Kidney (tissue), 22 donors: ENCODE measurements at places on chromosomes 1 and 21.
A peak's percentile ranks its signal among the peaks of the same experiment; 100 is the strongest.

- no peaks in the 10 kb centered on the region for H3K27me3 ChIP-seq
- H3K27ac ChIP-seq, result no peak overlapping the region
- H3K4me3 ChIP-seq, result no peak overlapping the region
- no peak for DNase-seq
- no peaks in the 10 kb centered on the region for H3K36me3 ChIP-seq
Measured at GRCh38 chr1:16410803-16411202, 26.4 kb downstream of the SPATA21 start.

DNA sequence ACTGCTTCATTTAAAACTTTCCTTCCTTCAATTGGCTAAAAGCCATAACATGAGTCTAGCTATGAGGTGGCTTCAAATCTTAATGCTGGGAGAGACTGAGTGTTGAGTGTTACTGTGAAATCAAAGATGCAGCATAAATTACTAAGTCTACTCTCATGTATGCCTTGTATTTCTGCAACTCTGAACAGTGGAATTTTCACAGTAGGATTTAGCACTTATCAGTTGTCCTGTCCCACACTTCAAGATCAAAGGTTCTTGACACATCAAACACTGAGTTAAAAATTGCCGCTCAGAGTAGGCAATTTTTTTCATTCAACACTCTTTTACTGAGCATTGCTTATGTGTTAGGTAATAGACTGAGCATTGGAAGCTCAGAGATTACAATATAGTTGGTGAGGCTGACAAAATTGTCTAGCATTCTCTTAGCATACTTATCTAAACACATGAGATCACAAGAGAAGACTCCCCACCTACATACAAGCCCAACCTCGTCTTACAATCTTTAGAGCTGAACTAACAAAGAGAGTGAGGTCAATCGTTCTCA lies 56.4 kb upstream of the ADORA3 start:
- DNase-seq, result no peak
- no peaks in the 10 kb centered on the region for H3K27me3 ChIP-seq
- no peak overlapping the region for H3K27ac ChIP-seq
- H3K4me1 ChIP-seq, result no peaks in the 10 kb centered on the region
- H3K4me3 ChIP-seq, result no peak overlapping the region
- no peaks in the 10 kb centered on the region for H3K36me3 ChIP-seq

DNA sequence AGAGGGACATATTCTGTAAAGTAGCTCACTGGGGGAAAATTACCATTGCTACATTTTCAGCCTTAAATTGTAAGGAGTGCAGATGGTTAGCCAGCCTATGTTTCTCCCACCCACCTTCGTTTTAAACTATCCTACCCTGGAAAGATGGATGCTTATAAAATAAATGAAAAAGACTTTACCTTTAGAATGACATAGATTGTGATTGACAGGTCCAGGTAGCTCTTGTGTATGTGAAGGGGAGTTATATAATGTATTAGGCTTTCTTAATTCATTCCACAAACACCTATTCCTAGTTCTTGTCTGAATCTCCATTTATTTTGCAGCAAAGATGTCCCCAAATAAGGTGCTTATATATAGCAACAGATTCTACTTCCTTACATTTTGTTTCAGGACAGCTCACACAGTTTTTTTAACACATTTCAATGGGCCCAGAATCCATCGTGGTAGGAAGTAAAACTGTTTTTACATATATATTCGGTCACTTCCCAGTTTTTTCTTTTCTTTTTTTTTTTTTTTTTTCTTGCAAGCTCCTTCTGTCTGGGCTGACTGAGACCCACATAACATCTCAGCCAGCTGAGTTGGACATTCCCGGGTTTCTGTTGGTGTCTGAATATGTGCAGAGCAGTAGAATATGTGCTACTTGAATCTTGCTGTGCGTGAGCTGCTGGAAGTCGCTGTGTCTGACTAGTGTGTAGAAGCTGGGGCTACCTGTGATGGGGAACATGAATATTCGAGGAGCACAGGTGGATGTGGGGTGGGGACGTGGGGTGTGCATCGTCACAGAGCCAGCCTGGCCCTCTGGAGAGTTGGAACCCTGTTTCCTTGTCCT lies 27.8 kb downstream of the UCK2 start:
- H3K36me3 ChIP-seq, result no peaks in the 10 kb centered on the region
- H3K27me3 ChIP-seq, result no peaks in the 10 kb centered on the region
- H3K4me1 ChIP-seq, result peaks cover 13% of the 10 kb centered on the region

GRCh38 chr1:108075055-108075454 lies 110.1 kb upstream of the VAV3 start:
- no peak overlapping the region for H3K4me3 ChIP-seq
- no peaks in the 10 kb centered on the region for H3K36me3 ChIP-seq
- no peak overlapping the region for H3K27ac ChIP-seq
- DNase-seq, result no peak

- no peaks in the 10 kb centered on the region for H3K4me1 ChIP-seq
- DNase-seq, result peak; percentile 84
- H3K27me3 ChIP-seq, result no peaks in the 10 kb centered on the region
- peak within 1 kb of the TSS; percentile 92 for H3K27ac ChIP-seq
- H3K4me3 ChIP-seq, result peak within 1 kb of the TSS; percentile 90
Measured at GRCh38 chr21:33229784-33230544, at the start of gene IFNAR2. TSS of gene IFNAR2 (plus strand) at chr21:33229938. CDS start at chr21:33241923, 11,985 bp downstream.

- H3K27ac ChIP-seq, result no peak overlapping the region
- no peaks in the 10 kb centered on the region for H3K27me3 ChIP-seq
- no peak overlapping the region for H3K4me3 ChIP-seq
- H3K36me3 ChIP-seq, result peaks cover 12% of the 10 kb centered on the region
Measured at GRCh38 chr1:25462732-25463131, 32.0 kb downstream of the MACO1 start.

DNA sequence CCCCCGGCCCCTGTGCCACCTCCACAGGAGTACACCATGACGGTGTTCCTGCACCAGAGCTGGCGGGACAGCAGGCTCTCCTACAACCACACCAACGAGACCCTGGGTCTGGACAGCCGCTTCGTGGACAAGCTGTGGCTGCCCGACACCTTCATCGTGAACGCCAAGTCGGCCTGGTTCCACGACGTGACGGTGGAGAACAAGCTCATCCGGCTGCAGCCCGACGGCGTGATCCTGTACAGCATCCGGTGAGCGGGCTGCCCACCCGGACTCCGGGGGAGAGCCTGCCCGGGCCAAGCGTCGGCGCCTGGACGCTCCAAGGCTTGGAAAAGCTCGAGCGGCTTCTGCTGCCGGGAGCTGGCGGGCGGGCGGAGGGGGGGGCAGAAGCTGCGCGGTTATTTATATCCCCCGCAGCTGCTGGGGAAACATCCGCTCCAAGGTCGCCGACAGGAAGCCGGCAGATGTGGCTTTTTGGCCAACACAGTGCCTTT lies 6.4 kb downstream of the GABRD start:
- H3K36me3 ChIP-seq, result no peaks in the 10 kb centered on the region
- H3K4me1 ChIP-seq, result no peaks in the 10 kb centered on the region
- no peak overlapping the region for H3K4me3 ChIP-seq
- DNase-seq, result peak; percentile 67
- peaks cover 3% of the 10 kb centered on the region for H3K27me3 ChIP-seq

GRCh38 chr1:119748040-119748439 lies 20.7 kb downstream of the HMGCS2 start:
- H3K27ac ChIP-seq, result no peak overlapping the region
- no peaks in the 10 kb centered on the region for H3K27me3 ChIP-seq
- no peak overlapping the region for H3K4me3 ChIP-seq
- no peak for DNase-seq
- H3K36me3 ChIP-seq, result no peaks in the 10 kb centered on the region

DNA sequence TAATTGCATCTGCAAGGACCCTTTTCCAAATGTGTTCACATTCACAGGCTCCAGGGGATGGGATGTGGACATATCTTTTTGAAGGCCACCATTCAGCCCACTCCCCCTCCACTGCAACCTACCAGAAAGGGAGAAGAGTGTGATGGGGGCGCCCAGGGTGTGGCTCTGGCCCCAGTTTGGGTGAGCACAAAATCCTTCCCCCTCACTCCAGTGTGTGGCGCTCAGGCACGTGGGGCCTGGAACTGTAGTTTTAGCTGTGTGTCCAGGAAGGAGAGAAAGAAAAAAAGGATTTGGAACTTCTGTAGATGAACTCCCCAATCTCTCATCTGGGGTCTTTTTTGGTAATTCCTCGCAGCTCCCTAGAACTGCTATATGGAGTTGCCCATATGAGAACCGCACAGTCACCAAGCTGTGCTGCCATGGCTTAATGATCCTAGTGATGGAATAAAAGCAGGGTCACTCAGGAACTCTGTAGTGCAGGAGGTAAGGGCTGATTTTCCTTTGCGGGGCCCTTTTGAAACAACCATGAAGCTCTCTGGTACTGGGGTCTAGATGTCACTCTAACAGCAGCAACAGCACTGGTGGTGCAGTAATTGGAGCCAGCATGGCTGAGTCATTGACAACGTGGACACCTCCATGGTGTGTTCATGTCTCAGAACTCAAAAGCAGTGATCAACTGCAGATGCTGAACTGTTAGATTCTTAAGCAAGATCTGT lies 17.0 kb downstream of the AGT start:
- no peaks in the 10 kb centered on the region for H3K4me1 ChIP-seq
- no peak overlapping the region for H3K27ac ChIP-seq
- no peaks in the 10 kb centered on the region for H3K27me3 ChIP-seq
- no peak for DNase-seq
- H3K4me3 ChIP-seq, result no peak overlapping the region

DNA sequence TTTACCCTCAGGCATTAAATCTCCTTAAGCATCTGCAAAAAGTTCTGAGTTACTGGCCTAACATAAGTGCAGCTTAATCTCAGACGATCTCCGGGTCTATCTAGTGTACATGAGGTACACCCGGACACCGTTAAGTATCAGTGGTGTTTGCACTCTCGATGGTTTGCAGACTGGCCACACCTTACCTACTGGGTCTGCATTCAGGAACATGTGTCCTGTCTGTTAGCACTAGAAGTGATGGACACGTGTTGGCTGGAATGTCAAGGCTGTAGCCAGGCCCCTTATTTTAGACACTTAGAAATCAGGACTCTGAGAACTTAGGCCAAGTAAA lies 783 bp upstream of the AGL start:
- H3K27ac ChIP-seq, result peak overlapping the region; percentile 83
- H3K4me1 ChIP-seq, result no peaks in the 10 kb centered on the region
- H3K36me3 ChIP-seq, result no peaks in the 10 kb centered on the region
- DNase-seq, result no peak

DNA sequence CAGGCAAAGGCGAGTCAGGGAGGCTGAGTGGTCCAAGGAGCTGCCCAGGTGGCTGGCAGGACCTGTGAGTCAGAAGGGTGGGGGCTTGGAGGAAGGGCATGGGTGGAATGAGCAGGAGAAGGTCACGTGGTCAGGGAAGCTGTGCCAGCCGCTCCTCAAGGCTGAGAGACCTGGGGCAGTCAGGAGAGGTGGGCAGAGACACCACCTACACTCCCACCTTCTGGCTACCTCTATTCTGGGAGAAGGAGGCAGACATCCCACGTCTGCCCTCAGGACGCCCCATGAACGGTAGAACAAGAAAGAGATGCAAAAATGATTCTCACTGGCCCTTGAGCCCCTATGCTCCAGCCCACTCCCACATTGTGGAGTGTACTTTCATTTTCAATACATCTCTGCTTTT lies 151.8 kb upstream of the RAB4A start:
- no peak overlapping the region for H3K4me3 ChIP-seq
- no peak overlapping the region for H3K27ac ChIP-seq
- no peak for DNase-seq

DNA sequence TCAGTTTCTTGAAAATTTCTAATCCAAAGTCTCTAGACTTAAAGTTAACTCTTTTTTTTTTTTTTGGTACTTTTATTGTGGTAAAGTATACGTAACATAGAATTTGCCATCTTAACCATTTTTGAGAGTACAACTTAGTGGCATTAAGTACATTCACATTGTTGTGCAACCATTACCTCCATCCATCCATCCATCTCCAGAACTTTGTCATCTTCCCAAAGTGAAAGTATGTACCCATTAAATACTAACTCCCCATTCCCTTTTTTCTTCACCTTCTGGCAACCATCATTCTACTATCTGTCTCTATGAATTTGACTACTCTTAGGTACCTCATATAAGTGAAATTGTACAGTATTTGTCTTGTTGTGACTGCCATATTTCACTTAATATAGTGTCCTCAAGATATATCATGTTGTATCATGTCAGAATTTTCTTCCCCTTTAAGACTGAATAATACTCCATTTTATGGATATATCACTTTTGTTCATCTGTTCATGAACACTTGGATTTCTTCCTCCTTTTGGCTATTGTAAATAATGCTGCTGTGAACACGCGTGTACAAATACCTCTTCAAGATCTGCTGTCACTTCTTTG lies 18.4 kb downstream of the RLF start:
- DNase-seq, result no peak
- peaks cover 2% of the 10 kb centered on the region for H3K4me1 ChIP-seq
- H3K36me3 ChIP-seq, result no peaks in the 10 kb centered on the region
- no peaks in the 10 kb centered on the region for H3K27me3 ChIP-seq
- no peak overlapping the region for H3K4me3 ChIP-seq

GRCh38 chr1:222123111-222123510 lies 381.2 kb upstream of the DUSP10 start:
- no peaks in the 10 kb centered on the region for H3K4me1 ChIP-seq
- no peaks in the 10 kb centered on the region for H3K27me3 ChIP-seq
- no peaks in the 10 kb centered on the region for H3K36me3 ChIP-seq
- no peak overlapping the region for H3K27ac ChIP-seq
- H3K4me3 ChIP-seq, result no peak overlapping the region

GRCh38 chr1:235892202-235892601 lies 25.5 kb upstream of the LYST start:
- no peak for DNase-seq
- H3K4me1 ChIP-seq, result no peaks in the 10 kb centered on the region

GRCh38 chr1:205970486-205970885 lies 27.2 kb upstream of the SLC26A9 start:
- H3K27me3 ChIP-seq, result no peaks in the 10 kb centered on the region
- H3K4me3 ChIP-seq, result no peak overlapping the region
- no peaks in the 10 kb centered on the region for H3K4me1 ChIP-seq
- no peak for DNase-seq
- no peaks in the 10 kb centered on the region for H3K36me3 ChIP-seq

DNA sequence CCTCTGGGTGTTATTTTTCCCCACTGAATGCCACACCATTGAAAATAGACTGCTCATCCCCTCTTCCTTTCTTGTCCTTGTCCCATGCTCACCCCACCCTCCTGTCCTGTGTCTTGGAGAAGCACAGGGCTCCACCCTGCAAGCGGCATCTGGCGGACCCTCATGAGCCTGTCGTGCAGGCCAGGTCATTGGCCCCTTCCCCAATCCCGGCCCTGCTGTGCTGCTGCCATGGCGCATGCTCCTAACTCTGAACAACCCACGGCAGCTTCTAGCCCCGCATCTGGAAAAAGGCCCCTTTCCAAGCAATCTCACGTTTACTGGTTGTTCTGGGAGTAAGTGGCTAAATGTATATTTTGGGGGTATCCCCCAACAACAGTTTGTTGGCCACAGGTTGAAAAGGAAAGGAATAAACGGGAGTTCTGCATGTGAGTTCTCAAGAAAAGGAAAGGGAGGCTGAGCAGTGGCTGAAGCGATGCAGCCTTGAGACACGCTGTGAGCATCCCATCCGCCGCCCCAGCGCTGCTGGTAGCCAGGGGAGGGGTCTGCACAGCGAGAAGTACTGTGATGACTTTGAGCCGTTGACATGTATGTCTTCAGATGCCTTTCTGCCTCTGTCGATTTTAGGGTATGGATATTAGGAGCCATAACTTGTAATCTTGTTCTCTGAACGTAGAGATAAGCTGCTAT lies 16.3 kb downstream of the AGMAT start:
- no peaks in the 10 kb centered on the region for H3K27me3 ChIP-seq
- H3K4me3 ChIP-seq, result no peak overlapping the region
- H3K36me3 ChIP-seq, result peaks cover 48% of the 10 kb centered on the region
- DNase-seq, result no peak

GRCh38 chr1:236388332-236388731 lies 5.8 kb upstream of the EDARADD start:
- no peaks in the 10 kb centered on the region for H3K4me1 ChIP-seq
- no peaks in the 10 kb centered on the region for H3K36me3 ChIP-seq
- H3K4me3 ChIP-seq, result no peak overlapping the region
- H3K27ac ChIP-seq, result no peak overlapping the region
